ENCODE measurements at places on chromosomes 1 and 21.

DNA sequence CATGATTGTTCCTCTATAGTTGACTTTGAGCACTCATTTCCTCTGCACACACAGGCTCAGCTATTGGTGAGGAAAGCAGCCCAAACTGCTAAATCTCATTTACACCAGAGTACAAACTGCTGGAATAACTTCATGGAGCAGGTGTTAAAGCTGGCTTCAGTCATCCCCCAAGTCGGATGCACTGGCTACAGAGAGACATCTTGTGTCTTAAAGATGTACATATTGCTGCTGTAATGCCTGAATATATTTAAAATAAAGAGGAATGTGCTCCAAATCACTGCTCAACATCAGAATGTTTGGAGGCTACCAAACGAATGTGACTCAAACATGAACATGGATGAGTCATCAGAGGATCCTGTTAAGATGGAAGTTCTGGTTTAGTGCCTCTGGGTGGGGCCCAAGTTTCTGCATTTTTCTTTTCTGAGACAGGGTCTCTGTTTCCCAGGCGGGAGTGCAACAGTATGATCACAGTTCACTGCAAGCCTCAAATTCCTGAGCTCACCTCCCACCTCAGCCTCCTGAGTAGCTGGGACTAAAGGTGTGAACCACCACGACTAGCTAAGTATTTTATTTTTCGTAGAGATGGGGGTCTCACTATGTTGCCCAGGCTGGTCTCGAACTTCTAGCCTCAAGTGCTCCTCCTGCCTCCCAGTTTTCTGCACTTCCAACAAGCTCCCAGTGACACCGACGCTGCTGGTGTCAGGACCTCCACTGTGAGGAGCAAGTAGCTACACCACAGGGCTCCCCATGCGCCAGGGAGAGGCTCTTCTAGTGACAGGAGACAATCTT, 79.0 kb upstream of the KRTAP19-8 start:
- no peak for DNase-seq

- DNase-seq = no peak
These were observed 49.9 kb upstream of the EDN2 start for GRCh38 chr1:41534181-41535076.

- DNase-seq = no peak
These were observed 30.9 kb downstream of the KCNT2 start for GRCh38 chr1:196577386-196577785.

- no peak for DNase-seq
These were observed 109.4 kb downstream of the TLR5 start for GRCh38 chr1:223033658-223034057.

GRCh38 chr1:21511579-21512522, 2.6 kb downstream of the ALPL start:
- no peak for DNase-seq

DNA sequence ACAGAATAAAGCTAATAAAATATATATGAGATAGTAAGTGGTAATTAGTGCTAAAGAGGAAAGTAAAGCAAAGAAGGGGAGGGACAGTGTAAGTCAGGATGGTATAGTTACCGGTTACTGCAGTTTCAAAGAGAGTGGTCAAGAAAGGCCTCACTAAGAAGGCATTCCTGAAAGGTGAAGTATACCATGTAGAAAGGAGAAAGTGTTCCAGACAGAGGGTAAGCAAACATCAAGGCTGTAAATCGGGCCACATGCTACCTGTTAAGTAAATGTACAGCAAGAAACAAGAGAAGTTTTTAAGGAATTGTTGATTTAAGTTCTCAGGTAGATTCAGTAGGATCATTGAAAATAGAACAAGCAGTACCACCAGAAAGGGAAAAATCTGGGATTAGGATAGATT, 9.7 kb downstream of the DESI2 start:
- DNase-seq = no peak

GRCh38 chr1:66575739-66576138, 41.8 kb downstream of the SGIP1 start:
- DNase-seq = no peak

DNA sequence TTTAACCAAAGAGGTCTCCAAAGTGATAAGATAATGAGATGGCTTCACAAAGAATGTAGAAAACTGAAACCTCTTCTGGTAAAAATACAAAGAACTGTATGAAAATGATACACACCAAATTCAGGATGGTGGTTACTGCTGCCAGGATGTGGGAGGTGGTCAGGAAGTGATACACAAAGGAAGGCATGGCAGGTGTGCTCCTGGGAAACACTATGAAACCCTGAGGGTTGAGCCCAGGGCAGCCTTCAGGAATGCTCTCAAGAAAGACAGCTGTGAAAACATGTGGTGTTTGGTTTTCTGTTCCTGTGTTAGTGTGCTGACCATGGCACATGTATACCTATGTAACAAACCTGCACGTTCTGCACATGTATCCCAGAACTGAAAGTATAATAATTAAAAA, 109.3 kb downstream of the NTNG1 start:
- DNase-seq = no peak

DNA sequence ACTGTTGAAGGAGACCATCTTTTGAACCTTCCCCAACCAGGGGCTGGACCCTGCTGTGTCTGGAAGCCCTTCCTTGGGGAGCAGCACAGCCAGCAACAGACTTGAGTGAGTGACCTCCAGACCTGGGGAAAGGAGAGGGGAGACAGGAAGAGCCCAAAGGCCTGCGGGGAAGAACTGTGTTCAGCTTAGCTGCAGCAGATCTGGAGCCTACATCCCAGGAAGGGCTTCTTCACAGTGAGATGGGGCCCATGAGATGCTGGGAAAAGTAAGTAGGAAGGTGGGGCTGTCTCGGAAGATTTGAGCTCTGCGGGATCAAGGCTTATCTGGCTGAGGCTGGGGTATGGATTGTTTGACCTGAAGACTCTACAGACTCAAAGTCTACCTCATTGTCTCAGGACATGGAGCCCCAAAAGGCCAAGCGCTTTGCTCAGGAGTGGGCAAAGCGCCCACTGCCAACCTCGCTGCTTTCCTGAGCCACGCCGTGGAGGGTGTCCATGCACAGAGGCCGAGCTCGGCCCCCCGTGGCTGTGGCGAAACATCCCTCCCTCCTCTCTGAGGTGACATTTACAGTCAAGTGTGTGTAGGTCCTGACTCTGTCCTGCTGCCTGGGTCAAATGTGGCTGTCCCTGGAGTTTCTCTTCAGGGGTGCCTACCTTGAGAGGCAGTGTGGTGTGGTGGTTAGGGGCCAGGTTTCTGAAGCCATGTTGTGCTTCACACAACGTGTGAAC, 24.5 kb downstream of the SPOCD1 start:
- no peak for DNase-seq

GRCh38 chr1:36803868-36804570, 230.3 kb downstream of the GRIK3 start:
- DNase-seq = no peak

DNA sequence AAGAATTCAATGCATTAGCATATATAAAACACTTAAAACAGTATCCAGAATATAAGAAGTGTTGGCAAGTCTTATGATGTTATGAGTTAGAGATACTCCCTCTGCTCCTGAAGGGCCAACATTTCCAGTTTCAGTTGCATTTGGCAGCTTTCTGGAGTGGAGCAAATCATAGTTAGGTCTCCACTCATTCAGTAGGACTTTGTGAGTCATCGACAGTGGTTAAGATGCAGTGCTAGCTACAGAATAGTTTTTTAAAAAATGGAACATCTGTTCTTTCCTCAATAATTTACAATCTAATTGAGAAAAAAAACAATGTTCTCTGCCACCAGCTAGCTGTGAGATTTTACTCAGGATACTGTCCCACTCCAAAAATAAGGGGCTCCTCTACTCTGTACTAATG, 389.1 kb downstream of the HLX start:
- no peak for DNase-seq

DNA sequence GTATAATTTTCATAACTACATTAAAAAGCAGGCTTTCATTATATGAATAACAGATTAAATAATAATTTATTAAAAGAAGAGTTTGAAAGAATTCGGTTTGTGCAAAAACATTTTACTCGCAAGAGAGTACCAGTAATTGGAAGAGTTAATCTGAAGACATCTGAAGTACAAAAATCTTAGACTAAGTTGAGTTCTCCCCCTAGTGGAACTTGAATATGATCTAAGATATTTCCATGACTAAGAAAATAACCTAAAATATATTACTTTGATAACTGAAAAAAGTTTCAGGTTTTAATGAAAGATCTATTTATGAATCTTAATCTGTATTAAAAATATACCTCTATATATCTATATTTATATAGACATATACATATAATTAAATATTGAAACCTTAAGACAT, 112.5 kb upstream of the GFI1 start:
- DNase-seq = no peak

DNA sequence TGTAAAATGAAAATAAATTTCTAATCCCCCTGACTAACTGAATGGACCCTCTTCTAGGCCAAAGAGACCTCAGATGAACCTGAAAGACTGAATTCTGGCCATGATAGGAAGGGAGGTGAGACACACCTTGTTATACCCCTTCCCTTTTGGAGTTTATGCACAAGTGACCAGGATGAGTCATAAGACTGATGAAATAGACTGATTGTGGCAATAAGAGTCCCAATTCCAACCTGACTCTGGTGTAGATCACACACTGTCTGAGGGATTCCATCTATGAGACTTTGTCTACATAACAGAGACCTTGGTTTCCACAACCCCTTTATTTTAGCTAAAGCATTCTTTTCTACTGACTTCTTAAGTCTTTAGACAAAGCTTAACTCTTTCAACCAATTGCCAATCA, 13.5 kb upstream of the OR2G2 start:
- DNase-seq = no peak

DNA sequence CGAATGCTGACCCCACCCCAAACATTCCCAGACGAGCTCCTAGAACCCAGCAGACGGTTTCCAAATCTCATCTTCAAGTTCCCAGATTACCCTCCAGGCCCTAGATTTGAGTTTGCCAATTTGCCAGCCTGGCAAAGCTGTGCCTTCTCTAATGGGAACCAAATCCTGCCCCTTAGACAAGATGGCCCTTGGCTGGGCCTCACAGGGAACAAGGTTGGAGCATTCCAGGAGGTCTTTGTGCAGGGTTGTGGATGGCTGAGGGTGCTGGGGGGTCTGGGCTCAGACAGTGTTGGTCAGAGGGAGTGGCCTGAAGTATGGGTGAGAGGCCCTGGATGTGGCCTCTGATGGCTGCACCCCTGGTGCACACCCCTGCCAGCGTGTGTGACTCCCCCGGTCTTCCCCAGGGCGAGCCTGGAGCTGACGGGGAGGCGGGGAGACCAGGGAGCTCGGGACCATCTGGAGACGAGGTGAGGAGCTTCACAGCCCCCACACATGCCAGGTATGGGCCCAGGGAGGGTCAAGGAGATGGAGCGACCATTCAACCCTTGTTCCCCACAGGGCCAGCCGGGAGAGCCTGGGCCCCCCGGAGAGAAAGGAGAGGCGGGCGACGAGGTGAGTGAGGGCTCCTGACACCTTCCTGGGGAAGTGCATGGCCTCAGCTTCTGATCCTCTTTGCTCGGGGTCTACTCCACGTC, 10.2 kb downstream of the COL6A1 start:
- DNase-seq = no peak

DNA sequence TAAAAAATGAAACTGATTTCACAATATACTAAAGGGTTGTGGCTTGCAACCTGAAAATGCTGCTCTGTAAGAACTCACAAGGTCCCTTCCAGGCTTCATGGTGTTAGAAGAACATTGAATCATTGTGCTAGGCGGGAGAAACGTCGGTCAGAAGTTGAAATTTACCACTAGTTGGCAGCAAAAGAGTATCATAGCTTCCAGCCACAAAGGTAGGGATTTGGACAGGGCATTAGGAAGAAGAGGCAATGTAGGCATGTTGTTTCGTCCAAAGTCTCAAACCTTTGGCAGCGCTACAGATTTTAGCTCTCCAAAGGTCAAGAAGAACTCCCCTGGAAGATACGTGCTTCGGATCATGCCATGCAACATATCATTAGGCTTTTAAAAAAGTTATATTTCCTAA, 62.5 kb upstream of the ZP4 start:
- DNase-seq = no peak

DNA sequence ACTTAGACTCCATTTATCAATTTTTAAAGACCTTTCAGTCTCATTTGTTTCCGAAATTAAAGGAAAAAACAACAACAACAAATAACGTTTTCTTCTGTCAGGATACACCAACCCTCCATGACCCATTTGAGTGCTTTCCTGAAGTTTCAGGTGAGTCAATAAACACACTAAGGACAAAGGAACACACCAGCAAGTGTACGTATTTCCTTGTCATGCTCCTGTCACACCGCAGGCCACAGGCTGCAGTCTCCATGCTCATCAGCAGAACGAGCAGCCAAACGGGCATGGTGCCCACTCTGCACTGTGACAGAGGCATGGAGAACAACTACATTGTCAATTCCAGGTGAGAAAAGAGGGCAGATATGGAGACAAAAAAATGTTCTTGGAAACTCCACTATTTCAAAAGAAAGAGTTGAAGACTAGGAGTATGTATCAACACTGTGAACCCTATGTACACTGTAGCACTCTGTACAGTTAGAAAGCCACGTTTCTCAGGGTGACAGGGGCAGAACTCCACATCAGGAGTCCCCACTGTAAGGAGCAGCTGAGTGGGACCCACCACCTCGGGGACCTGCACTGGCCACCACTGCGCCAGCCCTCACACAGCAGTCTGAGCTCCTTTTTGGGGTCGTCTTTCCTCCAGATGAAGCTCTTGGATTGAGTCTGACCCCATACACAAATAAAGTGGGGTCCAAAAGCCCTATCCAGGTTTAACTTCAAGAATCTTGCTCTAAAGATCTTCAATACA, 2.6 kb downstream of the PTTG1IP start:
- no peak for DNase-seq

DNA sequence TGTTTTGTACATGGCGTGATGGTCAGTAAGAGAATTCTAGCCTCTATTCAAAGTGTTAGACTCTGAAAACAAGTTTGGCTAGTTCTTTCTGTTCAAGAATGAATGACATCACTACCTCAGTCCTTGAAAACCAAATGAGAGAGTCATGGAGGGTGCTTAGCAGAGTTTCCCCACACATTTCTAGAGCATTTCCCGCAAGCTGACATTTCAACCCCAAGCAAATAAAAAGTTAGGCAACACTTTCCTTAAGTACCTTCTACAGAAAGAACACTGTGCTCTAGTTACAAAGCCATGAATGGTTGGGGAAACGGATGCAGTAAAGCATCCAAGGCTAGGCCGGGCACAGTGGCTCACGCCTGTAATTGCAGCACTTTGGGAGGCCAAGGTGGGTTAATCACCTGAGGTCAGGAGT, 47.9 kb upstream of the SLC44A3 start:
- DNase-seq = no peak

DNA sequence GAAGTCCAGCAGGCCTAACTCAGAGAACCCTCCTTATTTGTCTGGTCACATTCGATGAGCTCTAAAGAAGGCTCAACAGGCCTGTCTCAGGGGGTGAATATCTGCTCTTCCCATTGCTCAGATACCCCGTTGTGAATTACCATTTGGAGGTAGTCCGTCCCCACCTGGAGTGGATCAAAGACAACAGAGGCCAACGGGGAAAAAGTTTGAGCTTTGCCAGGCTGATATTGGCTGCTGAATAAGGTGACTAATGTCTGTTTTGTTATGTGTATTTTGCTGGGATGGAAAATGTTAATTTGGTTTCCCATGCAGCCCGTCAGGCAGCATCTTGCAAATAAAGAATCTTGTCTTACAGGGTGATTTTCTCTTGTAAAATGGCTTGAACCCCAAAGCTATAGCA, 69.2 kb upstream of the EPS8L3 start:
- no peak for DNase-seq
